ENCODE measurements at places on chromosomes 7 and 10.

GRCh38 chr10:6148251-6148701 is 54.5 kb upstream of the PFKFB3 start:
- DNase-seq: no peak

- DNase-seq: no peak
These were observed 31.7 kb upstream of the RHOBTB1 start for GRCh38 chr10:60975716-60976115.

- no peak for DNase-seq
These were observed 13.7 kb upstream of the SEMA3C start for GRCh38 chr7:80932536-80932935.

DNA sequence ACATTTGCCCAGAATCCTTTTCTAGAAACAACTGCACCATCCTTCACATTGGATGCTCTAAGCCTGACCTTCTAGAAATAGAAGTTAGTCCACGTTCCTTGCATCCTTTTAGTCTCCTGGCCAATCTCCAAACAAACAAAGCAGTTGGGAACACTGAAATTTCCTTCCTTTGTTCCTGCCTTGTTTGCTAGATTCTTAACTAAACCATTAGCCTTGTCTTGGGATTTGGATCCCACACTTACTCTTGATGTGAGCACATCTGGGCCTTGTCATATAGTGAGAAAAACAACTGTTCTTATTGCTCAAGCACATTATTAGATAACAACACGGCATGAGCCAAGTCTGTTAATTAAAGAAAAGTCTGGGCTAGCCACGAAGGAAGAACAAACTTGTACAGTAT is 319.3 kb upstream of the GHITM start:
- DNase-seq: no peak

DNA sequence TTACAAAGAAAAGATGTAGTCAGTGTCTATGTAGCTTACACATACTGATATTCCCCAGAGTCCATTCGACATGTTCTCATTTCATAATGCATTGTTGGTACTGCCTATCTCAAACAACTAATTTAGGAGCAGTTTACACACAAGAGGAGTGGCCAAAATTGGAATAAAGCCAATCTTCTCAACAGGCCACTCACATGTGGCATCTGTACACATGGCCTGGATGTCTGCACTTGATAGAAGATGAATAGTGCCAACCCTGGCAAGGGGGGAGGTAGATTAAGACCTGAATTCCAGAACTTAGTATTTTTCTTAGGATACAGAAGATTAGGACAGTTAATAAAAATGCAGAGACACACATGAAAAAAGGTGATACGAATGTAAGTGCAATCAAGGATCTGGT is 125.3 kb upstream of the STARD3NL start:
- DNase-seq: no peak

DNA sequence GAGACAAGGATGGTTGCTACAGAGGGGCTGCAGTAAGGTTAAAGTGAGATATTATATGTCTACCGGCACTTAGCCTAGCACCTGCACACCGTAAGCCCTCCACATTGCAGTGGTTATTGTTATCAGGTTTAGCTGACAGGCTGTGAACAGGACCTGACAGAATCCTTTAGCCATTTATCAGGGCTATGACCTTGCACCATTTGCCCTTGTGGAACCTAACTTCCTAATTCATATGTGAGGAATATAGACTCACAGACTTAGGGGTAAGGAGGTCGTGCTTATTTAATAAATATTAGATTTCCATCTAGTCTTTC is 10.1 kb downstream of the NCOA4 start:
- DNase-seq: no peak

DNA sequence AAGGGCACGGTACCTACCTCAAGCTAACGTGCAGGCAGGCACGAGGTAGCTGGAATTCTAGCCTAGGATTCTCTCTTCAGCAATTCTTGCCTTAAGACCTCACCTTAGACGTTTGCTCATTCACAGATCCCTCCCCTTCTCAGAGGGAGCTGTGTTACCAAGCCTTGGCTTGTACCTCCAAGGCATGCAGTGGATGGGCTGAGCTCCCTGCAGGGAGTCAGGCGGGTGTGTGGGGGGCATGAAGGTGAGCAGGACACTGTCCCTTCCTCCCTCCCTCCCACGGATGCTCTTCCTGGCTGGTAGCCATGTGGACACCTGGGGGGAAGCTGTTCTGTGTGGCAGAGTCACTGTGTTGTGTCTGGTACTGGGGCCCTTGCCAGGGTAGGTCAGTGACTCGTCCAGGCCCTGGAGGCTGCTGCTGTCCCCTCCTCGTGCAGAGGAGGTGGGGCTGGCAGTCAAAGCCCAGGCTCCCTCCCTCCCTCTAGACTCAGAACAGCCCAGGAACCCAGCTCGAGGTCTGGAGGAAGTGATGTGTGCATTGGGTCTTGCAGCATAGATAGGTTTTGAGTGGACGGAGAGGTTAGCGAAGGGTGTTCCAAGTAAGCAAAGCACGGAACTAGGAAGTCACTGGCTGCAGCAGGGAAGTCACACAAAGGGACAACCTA is 222.2 kb upstream of the SH2B2 start:
- no peak for DNase-seq

GRCh38 chr7:19369182-19369581 is 224.0 kb upstream of the FERD3L start:
- no peak for DNase-seq

DNA sequence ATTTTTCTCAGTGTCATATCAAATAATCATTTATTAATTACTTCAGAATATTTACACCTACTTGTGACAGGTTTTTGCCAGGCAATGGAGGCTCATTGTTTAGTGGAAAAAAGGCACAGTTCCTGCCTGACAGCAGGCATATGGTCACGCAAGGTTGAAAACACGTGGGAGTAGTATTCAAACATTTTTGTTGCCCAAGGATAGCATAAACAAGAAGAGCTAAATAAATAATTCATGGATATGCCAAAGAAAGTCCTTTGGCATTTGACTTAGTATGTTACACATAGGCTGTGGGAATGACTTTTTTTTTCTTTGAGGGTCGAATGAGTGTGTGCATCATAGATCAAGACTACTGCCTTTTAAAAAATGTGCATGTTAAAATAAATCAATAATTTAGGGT is 120.5 kb upstream of the SEMA3E start:
- DNase-seq: no peak

GRCh38 chr7:154837622-154838021 is 165.3 kb downstream of the PAXIP1 start:
- no peak for DNase-seq

- DNase-seq: no peak
These were observed 38.1 kb downstream of the CDHR3 start for GRCh38 chr7:106001196-106001595.

DNA sequence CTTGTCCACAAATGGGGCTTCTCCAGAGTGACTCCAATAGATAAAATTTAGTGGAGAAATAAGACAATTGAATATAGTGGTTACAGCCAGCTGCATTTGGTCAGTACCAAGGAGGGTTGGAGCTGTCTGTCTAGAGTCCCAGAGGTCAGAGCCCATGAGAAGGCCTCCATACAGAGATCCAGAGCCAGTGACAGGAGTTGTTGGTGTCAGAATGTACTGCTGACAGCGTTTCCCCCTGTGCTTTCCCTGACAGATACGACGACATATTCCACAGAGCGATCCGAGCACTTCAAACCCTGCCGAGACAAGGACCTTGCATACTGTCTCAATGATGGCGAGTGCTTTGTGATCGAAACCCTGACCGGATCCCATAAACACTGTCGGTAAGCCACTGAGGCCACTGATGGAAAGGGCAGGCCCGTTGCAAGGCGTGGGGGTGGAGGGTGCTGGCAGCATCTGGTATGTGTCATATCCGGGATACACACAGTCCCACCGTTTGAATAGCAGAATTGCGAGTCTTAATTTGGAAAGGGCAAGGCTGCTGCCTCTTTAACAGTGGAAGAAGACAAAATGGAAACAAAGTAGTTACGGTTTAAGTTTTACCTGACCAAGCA is 483.6 kb downstream of the NRG3 start:
- DNase-seq: no peak

DNA sequence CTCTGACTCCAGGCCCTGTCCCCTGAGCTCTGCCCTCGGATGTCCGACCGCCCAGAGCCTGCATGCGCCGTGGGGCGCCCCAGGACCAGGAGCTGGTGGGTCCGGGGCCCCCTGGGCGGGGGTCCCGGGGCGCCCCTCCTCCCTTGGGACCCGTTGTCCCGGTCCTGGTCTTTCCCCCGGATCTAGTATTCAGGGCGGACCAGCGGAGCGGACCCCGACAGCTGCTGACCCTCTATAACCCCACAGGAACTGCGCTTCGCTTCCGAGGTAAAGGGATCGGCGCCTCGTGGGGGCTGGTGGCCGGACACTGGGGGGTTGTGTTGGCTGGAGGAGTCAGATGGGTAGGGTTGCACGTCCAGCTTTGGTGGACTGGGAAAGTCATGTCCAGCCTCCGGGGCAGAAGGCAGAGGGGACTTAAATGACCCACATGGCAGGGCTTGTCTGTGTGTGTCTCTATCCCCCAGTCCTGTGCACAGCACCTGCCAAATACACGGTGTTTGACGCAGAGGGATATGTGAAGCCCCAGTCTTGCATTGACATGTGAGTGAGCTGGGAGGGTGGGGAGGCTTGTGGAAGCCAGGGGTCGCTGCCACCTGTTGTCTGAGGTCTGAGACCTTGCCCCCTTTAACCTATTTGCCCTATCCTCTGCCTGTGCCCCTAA is 520 bp downstream of the MOSPD3 start:
- DNase-seq: no peak

DNA sequence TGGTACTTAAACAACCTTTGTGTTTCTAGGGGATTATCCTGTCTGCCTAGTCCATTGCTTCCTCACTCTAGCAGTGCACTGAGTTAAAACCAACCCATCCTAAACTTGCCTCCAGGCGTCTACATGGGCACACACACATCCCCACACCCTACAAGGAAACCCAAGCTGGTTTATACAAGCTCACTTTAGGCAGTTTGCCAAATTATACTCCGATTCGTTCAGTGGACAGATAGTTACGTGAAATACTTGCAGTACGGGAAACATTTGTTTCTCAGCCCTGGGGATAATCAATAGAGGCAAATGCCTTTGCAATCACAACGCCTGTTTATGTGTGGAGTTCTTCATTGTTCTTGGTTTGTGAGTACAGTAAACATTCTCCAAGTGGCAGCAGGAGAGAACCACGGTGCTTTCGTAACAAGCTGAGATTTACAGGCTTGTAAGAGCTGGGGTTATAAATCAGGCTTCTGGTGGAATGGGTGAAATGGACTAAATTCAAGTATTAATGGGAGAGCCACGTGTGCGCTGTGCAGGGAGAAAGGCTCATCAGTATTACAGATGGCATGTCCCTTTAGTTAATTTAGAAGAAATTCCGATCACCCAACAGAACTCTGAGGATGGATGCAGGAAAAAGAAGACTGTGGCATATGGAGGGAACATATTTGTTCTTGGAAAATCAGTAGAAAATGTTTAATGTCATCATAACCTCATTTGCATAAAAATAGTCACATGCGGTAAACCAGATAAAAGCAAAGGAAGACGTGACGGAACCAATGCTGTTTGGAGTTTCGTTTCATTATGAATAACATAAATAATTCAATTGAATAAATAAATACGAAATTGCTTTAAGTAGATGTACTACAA is 217.1 kb downstream of the GALNT17 start:
- DNase-seq: no peak

DNA sequence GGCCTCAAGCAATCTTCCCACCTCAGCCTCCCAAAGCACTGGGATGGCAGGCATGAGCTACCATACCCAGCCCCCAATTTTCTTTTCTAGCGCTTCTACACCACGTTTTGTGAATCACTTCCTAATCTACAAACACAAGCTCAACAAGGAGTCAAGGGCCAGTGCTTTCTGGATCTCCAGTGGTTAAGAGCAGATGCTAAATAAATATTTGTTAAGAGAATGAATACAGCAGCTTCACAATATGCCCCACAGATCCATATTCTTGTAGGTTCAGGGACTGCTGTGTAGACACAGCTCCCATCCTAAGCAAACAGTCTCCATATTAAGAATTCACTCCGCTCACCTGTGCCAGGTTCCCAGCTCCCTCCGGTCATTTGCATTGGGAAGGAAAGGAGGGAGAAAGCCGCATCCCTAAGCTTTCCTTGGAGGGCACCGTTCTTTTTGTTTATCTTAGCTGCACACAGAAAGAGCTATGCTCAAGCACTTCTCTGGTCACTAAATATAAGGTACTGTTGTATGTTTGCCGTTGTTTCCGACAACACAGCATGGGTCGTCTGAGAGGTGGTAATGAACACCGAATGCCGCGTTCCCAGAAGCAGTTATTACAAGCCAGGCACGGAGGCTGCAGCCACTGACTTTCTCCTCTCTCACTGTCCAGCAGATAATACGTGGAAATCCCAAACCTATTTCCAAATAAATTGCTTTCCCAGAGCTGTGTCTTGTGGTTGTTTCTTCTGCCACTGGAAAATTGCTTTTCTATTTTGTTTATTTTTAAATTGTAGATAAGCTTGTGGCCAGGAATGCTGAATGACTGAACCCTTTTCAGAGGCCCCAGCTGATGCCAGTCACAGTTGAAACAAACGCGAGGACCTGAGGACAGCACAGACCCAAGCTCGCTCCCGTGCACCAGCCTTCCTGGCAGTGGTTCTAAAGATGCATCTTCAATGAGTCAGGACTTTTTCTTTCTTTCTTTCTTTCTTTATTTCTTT is 217.1 kb downstream of the PRPF18 start:
- no peak for DNase-seq

DNA sequence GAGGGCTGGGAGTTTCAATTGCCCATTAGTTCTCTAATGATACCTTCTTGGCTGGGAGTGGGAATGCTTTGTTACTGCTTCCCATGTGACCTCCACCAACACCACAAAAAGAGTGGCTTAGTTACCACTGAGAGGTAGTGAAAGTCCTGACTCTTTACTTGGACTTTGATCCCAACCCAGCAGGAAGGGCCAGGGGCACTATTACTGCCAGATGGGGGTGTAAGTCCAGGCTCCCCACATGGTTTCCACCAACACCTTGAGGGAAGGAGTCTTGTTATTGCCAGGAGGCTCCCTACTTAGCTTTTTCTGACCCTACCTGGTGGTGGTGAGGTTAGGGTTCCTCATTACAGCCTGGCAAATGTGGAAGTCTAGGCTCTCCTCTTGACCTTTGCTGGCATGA is 11.4 kb downstream of the GGCT start:
- no peak for DNase-seq

- DNase-seq: no peak
These were observed 1127.7 kb upstream of the LRRTM3 start for GRCh38 chr10:65798133-65798532.

- no peak for DNase-seq
These were observed 41.2 kb upstream of the VCL start for GRCh38 chr10:73956476-73957359.

- DNase-seq: no peak
These were observed 42.6 kb upstream of the DLG5 start for GRCh38 chr10:77969114-77969513.

DNA sequence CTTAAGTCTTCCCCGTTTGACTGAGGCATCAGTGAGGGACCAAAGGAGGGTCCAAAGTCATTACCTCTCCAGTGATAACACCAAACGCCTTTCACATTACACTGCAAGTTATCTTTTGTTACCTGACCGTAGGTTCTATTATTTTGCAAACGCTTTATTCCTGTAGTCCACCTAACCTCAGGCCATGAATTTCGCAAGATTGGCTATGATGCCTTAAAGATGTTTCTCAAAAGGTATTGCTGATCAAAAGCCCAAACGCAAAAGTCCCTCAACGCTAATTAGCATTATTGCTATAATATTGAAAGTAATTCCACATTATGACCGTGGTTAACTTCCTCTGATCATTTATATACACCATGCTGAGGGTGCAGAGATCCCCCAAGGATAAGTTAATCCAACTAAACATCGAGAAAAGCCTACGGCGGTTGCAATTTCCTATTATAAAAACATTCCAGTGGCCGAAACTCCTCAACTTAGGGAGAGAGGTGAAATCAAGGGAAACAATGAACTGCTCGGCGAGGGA is 649 bp downstream of the DNA2 start:
- no peak for DNase-seq

GRCh38 chr10:74244097-74244685 is 93.2 kb downstream of the ADK start:
- no peak for DNase-seq

Data from stimulated activated naive CD4-positive, alpha-beta T cell treated with Interleukin-2 at 50 U/mL for 16 hours (primary cell).